CD4-positive, alpha-beta T cell treated with Interleukin-1 beta for 1 hour (primary cell): ENCODE measurements at places on chromosomes 1 and 21.

DNA sequence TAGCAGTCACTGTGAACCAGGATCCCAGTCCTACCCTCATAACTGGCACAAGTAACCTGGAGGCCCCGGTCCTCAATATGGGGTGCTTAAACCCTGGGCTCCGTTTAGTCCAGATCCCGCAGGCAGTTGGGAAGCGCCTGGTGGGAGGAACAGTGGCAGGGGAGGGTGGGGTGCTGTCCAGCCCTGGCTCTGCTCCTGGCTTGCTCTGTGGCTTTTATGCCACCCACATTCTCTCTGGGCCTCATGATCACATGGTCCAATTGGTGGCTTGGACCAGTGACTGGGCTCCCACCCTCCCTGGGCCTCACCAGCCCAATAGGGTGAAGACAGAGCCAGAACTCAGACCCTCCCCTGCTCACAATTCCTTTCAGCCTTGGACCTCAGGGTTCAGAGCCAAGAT is 2.9 kb downstream of the CD164L2 start:
- no peak for DNase-seq

DNA sequence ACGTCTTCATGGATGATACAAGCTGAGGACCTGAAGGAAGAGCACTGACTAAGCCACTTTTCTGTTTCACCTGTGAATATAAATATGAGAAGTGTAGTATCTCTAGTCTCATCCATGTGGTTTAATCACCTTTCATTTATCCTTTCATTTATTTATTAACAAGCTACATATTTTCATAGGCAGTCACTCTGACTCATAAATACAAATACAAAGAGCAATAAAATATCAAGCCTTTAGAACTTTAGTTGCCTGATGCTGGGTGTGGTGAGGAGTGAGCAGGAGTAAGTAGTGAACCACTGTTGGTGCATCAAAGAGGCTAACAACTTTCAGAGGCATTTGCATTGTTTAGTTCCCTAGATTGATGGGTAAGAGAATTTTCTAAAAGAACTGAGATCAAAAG is 269.0 kb upstream of the C1orf87 start:
- no peak for DNase-seq

DNA sequence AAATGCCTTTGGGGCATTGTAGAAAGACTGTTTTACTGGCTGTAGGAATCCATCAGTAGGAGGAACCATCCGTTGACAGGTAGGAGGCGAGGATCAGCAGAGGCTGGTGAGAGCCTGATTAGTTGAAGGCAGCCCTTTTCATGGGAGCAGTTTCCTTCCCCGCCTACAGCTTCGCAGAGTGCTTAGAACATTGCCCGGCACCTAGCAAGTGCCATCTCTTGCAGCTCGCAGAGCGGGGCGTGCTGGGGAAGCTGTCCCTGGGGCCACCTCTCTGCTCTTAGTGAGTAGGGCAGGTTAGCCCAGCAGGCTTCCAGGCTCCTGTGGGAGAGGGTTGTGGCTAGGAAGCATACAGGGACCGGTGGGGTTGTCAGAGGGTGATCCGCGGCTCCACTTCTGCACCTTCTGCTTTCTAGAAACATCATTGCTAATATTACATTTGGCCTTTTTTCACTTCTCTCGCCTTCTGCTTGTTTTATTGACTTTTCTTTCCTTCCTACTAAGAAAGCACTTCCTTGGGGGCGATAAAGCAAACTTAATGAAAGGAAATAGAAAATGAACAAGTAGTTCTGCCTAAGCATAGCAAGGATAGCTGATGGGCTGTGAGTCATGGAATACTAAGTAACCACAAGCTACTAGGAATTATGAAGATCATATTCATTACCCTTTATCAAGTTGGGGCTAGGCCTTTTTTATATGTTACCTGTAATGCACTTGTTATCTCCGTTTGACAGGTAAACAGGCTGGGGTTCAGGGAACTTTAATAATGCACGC is 176.7 kb downstream of the GALNT2 start:
- no peak for DNase-seq

- no peak for DNase-seq
These were observed 11.3 kb upstream of the BACH1 start for GRCh38 chr21:29287383-29287782.

- no peak for DNase-seq
These were observed 4.3 kb downstream of the TRABD2B start for GRCh38 chr1:47992720-47993415.

GRCh38 chr1:232629250-232630046 is 485 bp downstream of the SIPA1L2 start:
- peak; percentile 5 for DNase-seq

- no peak for DNase-seq
These were observed 37.4 kb upstream of the SRRM1 start for GRCh38 chr1:24605534-24606295.

DNA sequence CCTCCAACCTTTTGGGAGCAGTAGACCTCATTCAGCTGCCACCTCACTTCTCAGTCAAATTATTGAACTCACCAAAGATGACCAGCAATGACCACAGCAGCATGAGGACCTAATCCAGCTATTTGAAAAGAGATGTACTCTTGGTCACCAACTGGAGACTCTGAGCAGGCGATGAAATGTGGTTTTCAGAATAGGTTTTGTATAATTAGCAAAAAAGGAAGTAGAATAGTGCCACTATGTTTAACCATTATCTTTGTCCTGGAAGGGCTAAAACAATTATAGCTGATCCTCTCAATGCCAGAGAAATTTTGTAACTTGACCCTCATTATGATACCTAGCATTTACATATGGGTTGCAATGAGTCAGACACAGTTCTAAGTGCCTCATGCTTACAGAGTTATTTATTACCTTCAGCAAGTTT is at the start of gene FCRL2:
Gene FCRL2, minus strand, starts transcription at position 162 of the 421 bp plus-strand sequence. Its CDS starts 59 bp downstream, at position 103.
- no peak for DNase-seq

- DNase-seq: no peak
These were observed 18.4 kb upstream of the CD101 start for GRCh38 chr1:116983112-116983511.

GRCh38 chr1:219325368-219325742 is 151.7 kb downstream of the LYPLAL1 start:
- no peak for DNase-seq

DNA sequence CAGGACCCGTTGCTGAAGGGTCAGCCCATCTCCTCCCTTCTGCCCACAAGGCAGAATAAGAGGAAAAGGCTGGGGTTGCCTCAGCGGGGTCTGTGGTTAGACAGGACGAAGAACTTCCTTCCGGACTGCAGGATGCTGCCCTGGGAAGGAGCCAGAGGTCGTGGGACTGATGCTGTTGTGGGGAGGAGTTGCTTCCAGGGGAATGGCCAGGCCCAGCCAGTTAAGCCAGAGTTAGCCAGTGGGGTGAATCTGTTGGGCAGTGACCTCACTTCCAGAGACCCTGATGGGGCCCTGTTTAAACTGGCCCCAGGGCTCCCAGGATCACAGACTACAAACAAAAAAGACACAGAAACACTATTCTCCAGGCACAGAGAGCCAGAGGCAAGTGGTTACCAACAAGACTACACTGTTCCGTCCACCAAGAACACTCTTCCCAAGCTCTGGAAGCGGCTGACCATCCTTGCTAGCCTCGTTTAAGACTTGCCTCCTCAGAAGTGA is 13.0 kb downstream of the FAM229A start:
- peak; percentile 30 for DNase-seq

DNA sequence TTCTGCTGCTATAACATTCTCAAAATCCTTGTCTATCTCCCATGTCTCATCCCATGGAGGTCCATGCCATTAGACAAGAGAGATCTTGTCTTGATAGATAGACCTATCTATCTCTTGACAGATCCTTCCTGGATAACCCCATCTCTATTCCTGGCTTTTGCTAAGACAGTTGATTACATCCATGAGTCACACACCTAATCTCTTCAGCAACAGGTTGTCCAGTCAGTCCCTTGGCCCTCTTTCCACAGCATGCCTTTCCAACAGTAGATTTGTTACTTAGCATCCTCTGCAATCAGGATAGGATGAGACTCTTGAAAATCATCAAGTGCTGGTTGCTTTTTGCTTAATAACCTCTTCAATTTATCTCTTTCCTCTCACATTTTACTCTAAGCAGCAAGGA is 46.6 kb downstream of the TRMT1L start:
- no peak for DNase-seq

DNA sequence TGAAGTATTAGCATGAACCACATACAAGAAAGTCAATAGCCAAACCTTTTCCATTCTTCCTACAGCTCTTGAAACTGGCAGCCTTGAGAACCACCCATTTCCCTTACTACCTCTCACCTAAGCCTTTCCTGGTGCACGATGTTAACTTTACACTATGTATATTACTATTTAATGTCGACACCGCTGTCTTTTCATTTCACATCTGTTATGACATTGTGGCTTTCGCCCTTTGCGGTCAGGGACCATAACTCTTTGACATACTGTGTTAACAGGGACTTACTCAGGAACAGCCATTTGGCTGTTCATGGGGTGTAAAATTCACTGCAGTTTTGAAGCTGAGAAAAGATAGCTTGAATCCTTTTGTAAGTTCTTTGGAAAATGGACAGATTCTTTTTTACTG is 21.1 kb upstream of the GPR88 start:
- DNase-seq: no peak
